Stimulated activated CD8-positive, alpha-beta memory T cell treated with anti-CD3 and anti-CD28 coated beads, Interleukin-4, amount 100 ng/mL, for 1 hour (primary cell): ENCODE measurements at places on chromosomes 3 and 15.

- no peak for DNase-seq
These were observed 8.7 kb upstream of the ATP13A4 start for GRCh38 chr3:193563426-193563825.

DNA sequence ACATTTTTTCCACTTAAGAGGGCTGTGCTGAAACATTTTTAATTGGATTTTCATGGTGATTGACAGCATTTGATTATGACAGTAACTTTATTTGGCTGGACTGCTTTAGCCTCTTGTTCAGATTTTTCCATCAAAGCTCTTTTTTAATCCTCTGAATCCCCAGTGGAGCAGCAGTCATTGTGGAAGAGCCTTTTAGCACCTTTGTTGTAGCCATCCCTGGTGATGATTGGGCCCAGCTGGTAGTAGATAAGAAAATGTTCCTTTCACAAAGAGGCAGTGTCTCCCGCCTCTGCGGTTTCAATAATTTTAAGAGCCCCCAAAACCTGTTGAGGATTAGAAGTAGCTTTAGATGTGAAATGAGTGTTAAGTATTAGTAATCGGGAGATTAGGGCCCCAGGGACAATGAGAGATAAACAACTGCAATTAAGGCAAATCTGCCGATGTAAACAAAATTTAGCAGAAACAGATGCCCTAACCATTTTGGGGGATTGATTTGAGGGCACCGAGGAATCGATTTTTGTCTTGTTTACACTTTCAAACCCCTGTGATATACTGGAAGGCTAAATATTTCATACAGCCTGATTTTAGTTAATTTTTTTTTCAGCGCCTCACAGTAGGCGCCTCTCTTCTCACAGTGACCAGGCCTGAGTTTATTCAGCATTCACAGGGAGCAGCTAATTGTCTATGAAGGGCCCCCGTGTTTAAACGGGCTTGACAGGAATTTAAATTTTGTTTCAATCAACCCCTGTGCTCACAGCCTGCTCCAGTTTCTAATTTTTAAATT lies 43.2 kb upstream of the SKOR1 start:
- DNase-seq, result no peak

GRCh38 chr15:66658044-66658443 lies 44.0 kb upstream of the SMAD6 start:
- no peak for DNase-seq

DNA sequence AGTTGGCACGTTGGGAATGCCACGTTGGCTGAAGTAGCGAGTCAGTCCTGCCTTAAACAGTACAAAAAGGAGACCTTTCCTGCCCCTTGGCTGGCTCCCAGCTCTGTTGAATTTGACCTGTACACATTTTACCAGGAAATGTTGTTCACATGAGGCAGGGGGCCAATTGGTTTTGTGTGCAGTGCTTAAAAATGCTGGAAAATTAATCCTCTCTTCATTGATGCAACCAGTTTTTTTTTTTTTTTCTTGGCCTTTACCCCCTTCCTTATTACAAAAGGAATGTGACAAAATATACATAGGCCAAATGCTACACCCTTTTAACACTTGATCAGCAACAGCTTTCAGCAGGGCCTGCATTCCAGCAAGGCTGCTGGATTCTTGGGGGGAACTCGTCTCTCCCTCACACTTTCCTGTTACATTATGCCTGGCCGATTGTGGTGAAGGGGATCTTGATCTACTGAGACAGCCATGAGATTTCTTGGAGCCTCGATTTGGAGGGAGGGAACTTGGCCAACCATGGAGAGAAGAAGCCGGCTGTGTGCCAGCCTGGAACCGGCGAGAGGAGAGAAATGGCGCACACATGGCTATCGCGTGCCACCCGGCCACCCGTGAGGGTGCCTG lies 93.1 kb downstream of the DNASE1L3 start:
- DNase-seq, result no peak

GRCh38 chr15:91919014-91919534 lies 65.6 kb downstream of the SLCO3A1 start:
- no peak for DNase-seq

GRCh38 chr3:149494759-149495580 lies 20.5 kb downstream of the TM4SF4 start:
- no peak for DNase-seq

DNA sequence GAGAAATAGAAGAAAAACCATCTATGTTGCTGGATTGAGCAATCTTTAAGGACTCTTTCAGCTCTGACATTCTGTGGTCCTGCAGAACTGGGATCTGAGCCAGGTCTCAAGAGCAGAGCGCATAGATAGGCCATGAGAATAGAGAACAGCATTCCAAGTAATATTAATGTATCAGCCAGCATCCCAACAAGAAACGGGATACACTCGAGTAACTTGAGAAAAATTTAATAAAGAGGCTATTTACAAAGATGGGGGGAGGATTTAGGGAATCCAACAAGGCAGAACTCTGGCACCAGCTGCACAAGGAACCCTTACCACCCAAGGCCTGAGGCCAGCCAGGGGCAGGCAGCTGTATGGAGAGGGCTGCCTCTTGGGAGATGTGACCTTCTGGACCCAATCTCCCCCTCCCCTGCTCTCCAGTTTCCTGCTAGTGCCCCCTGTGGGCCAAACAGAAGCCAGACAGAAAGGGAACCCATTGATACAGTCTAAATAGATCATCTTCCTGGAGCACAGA lies 8.2 kb downstream of the TMOD2 start:
- DNase-seq, result no peak

GRCh38 chr3:89303701-89304100 lies 196.3 kb downstream of the EPHA3 start:
- no peak for DNase-seq

- DNase-seq, result no peak
These were observed 9.5 kb downstream of the BTD start for GRCh38 chr3:15611018-15611417.

GRCh38 chr3:38711321-38711720 lies 61.8 kb upstream of the SCN5A start:
- DNase-seq, result no peak

DNA sequence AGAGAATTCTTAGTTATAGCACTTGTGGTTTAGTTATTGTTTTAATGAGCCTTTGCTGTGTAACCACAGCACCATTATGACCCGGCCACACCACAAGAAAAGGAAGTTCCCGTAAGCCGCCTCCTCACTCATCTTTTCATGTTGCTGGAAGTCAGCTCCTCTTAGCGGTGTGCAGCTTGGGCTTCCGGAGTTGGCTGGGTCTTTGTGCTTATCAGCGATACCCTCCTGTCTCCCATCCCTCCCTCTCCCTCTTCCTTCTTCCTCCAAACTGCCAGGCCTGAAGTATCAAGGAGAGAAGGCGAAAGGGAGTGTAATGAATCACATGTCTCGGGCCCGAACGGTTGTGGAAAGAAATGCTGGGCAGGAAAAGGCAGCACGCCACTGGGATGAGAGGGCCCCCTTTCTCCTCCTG lies 353.5 kb downstream of the MCTP2 start:
- no peak for DNase-seq

GRCh38 chr15:78149805-78150751 lies 916 bp downstream of the IDH3A start:
- no peak for DNase-seq

DNA sequence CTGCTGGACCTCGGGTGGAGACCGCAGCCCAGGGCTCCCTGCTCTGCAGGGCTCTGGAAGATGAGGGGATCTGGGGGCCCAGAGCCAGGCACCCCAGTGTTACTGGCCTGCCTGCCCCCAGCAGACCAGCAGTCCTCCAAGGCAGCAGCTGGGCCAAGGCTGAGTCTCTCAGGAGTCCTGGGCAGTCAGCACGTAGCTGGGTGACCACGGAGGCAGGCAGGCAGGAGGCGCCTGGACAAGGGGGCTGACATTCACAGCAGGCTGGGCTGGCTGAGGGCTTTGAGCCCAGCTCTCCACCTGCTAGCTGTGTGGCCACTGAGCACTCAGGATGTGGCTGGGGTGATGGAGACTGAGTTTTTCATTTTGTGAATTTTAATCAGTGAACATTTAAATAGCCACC lies 67.9 kb downstream of the IQSEC1 start:
- DNase-seq, result no peak

- DNase-seq, result no peak
These were observed 49.0 kb downstream of the DZIP1L start for GRCh38 chr3:138066383-138066782.

GRCh38 chr15:76341366-76342057 lies 4.9 kb downstream of the ISL2 start:
- DNase-seq, result no peak

DNA sequence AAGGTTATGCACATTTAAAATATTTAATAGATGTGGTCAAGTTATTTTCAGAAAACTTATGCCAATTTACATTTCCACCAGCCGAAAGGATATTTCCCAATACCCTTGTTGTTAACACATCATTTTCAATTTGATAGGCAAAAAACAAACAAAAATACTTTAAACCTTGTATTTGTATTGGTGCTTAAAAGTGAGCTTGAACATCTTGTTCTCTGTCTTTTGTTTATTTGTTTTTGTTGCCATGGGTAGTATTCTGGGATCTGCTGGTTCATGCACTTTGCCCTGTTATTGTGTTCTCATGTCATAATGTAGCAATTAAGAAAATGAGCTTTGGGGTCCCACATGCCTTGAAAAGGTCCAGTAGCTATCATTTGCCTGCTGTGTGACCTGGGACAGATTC lies 191.4 kb downstream of the LRTM1 start:
- no peak for DNase-seq

DNA sequence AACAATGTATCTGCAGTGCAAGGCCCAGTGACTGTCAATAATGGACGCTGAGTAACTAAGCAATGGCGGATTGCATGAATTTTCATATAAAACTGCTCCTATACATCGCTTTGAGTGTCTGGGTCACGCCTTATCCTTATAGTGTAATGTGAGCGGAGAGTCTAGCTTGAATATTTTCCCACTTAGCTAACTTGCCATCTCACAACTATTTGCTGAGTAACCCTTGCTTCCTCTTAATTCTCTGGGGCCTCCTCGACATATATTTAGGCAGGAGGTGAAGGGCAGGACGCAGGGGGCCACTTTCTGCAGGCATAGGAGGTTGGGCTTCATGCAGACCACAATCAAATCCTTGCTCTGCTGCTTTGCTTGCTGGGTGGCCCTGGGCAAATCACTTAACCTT lies 24.0 kb downstream of the ST8SIA2 start:
- DNase-seq, result no peak

DNA sequence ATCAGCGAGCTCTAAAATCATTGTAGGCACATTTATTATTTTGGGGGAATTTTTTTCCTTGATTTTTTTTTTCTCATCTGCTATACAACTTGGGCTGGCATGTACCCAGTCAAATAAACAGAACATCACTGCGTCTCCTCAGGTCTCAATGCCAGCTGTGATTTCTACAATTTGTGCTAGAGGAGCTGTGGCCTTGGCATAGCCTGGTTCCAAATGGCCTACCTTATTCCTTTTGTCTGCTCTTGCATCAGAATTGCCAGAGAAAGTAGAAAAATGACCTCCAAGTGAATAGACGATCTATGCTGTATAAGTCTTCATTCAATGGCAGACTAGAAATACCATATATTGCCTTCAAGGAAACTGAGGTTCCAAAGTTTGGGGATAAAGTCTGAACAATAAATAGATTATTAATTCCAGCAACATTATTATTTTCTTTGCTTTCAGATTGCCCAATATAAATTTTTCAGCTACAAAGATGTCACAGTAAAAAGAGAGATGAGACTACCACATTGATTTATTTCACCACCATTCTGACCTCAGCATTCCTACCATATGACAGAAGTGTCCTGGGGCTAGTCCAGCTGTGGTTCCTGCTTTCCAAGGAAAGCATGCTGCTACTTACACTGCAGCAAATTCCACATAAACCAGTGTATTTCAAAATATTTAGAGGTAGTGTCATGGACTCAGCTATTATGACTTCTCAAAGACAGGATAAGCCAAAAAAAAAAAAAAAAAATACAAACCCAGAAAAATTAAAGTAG lies 493.9 kb upstream of the ZNF385D start:
- DNase-seq, result no peak

DNA sequence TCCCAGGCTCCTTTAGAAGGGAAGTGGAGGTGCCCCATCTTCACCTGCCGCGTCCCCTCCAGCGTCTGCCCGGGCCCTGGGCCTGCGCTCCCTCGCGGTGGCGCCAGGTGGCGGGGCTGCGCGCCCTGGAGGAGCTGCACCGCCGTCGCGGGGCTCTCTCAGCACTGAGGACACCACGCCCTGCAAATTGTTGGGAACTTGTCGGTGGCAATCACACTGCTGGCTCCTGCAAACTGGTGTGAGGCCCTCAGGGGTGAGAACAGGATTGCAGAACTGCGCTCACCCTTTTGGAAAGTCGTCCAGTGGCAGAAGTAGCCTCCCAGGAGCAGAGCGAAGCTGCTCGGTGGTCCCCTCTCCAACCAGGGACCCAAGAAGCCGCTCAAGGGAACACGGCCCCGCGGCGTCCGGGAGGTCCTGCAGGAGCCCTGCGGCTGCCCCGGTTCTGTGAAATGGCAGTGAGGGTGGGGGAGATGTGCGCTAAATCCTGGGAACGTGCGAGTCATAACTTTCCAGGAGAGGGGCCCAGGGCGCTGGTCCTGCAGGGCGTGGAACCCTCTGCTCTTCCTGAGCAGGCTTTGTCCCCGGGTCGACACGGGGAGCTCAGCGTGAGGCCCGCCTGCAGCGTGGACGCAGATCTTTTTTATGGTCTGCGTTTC lies 995 bp upstream of the LRRK1 start:
- peak; percentile 27 for DNase-seq

DNA sequence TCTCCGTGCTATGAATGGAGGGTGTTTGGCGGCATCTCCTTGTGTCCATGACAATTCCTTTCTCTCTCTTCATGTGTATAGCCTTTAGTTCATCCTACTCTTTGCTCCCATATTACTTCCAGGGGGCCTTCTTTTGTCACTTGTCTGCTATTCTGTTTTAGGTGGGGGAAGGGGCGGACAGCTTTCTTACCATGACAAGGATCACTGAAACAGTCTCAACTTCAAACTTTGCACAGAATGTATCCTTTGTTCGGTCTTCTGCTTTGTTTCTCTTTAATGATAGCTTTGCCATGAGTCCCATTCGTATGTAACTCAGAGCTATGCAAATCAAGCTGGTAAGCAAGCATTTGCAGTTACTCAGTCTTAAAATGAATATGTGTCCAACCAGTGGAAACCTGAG lies 294.2 kb downstream of the TIGIT start:
- no peak for DNase-seq

GRCh38 chr15:68693071-68693470 lies 114.3 kb downstream of the CORO2B start:
- no peak for DNase-seq

DNA sequence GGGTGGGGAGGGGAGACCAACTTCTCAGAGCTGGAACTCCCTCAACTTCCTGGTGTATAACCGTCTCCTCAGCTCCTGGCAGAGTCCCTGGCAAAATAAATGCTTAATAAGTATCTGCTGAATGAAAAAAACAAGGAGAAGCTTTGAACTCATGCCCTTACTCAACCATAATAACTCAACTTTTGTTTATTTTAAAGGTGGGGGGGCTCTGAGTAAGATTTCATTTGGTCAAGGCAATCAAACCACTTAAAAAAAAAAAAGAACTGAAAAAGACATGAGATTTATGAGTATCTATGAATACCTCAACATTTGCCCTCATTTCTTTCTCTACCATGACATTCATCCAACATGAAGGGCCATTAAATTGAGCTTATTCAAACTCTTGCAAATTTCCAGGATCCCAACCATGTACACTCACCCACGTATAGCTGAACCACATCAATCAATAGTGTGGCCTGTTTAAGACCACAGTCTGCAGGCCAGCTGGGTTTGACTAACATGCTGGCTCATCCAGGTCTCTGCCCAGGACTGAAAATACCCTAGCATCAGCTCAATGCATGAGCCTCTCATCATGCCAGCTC lies 157.9 kb downstream of the FOXP1 start:
- DNase-seq, result no peak
